ENCODE measurements at places on chromosomes 1 and 21.

- no peak for DNase-seq
Observed at GRCh38 chr21:43731891-43732711, 13.2 kb downstream of the PDXK start.

DNA sequence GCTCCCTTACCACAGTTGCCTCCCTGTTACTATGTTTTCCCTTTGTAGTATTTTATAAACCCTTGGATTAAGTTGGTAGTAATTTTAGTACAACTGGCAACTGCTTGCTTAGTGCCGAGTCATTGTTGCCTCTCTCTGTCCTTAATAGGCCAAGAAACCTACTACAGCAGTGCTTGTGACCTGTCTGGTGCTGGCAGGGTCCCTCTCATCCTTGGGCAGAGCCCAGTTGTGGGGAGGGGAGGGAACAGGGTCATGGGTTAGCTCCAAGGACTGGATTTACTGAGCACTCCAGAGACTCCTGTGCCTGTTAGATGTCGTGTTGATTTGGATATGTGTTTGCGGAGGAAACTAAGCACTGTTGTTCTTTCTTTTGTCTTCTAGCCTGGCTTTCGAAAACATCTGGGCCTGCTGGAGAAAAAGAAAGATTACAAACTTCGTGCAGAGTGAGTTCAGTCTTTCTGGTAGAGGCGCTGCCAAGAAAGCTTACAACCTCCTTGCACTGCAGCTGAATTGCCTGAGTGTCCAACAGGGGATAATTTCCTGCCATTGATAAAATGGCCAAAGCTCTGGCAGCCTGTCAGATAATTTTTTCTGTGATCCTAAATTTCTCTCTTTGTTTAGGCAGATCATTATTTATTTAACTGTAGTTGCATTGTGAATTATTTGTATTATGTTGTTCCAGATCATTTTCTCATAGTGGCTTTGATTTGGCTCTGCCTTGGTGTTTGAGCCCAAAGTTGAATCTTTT lies 3.6 kb downstream of the UTP11 start:
- DNase-seq: no peak

GRCh38 chr1:10597492-10598388 lies 123.0 kb downstream of the PEX14 start:
- DNase-seq: no peak

GRCh38 chr1:26289158-26290059 lies 9.5 kb downstream of the SH3BGRL3 start:
- DNase-seq: no peak

DNA sequence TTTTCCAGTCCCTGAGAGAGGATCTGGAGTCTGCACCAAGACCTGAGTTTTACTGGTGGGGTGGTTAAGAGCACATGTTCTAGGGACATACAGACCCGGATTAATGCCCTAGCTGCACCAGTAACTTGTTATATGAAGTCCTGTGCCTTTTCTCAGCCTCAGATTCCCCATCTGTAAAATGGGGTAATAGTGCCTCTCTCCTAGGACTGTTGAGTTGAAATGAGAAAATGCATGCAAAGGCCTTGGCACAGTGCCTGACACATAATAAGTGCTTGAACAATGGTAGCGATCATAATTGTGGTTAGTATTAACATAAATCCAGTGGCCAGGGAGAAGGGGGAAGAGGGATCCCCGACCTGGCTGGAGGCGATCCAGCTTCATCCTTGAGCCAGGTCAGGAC lies 12.3 kb downstream of the AHDC1 start:
- DNase-seq: no peak

DNA sequence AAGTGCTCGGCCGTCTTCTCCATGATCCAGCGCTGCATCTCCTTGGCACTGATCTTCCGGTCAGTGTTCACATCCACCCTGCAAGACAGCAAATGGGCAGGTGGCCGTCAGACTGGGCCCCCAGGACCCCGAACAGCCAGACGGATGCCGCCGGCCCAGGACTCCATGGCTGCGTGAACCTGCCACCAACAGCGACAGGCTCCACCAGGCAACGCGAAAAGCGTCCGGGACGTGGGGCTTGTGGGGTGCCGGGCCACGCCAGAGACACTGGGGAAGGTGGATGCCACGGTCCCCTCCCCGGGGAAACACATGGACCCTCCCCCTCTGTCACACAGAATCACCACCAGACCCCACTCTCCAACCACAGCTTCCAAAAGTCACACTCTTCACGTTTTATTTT lies 7.9 kb downstream of the SDF4 start:
- no peak for DNase-seq

GRCh38 chr1:39269791-39270342 lies 65.4 kb downstream of the MACF1 start:
- DNase-seq: no peak

- no peak for DNase-seq
Observed at GRCh38 chr1:59532102-59532501, 235.2 kb downstream of the FGGY start.

DNA sequence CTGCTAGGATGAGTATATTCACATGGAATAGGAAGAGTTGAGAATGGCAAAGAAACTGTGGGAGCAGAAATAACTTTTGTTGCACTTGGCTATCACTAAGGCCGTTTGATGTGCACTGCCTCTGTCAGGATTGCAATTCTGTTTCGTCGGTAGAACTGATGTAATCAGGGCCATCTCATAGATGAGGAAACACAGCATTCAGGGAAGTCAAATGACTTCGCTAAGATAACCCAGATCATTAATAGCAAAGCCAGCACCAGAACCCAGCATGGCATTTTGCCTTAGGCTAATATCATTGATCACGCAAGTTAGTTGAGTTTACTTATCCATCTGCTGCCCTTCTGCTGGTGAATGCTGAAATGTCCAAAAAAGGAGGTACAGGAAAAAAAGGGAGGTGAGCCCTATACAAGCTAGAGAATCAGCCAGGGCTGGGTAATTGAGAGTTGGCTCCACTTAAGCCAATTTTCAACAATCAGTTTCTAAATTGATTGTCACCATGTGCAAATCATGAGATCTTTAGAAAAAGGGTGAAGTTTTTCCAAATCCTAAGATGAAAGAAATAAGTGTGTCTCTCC lies 7.6 kb downstream of the RASSF5 start:
- no peak for DNase-seq

- DNase-seq: no peak
Observed at GRCh38 chr1:184299406-184299790, 87.4 kb upstream of the C1orf21 start.

- no peak for DNase-seq
Observed at GRCh38 chr1:227777156-227777555, 38.3 kb upstream of the PRSS38 start.

GRCh38 chr1:245786948-245787347 lies 632.2 kb downstream of the KIF26B start:
- no peak for DNase-seq

DNA sequence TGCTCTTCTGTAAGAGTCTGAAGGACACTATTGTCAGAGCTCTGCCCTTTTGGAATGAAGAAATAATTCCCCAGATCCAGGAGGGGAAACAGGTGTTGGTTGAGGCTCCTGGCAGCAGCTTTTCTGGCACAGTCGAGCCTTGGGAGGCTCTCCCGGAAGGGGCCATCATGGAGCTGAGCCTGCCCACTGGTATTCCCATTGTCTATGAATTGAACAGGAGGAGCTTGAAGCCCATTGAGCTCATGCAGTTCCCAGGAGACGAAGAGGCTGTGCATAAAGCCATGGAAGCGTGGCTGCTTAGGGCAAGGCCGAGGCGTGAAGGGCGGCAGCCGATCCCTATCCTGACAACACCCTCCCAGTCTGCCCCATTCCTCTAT lies 26.6 kb downstream of the UBE4B start:
- no peak for DNase-seq

GRCh38 chr1:182587666-182588499 lies 1.2 kb downstream of the RNASEL start:
- no peak for DNase-seq

DNA sequence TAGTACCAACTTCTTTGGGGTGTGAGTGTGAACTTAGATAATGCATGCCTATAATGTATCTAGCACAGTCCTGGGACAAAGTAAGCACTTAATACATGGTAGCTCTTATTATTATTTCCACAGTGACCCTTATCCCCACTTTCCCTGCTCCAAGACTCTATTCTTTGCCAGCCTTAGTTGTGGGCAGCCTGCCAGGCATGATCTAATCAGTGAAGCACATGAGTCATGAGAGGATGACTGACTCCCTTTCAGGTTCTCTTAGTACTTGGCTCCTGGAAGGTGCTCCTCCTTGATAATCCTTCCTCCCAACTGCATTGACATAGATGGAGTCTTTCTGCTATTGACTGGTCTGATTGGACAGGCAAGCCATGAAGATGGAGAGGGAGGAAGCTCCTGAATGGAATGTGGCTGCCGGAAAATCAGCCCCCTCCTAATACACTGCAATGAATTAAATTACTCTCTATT lies 17.4 kb upstream of the GNG12 start:
- DNase-seq: peak; percentile 71

DNA sequence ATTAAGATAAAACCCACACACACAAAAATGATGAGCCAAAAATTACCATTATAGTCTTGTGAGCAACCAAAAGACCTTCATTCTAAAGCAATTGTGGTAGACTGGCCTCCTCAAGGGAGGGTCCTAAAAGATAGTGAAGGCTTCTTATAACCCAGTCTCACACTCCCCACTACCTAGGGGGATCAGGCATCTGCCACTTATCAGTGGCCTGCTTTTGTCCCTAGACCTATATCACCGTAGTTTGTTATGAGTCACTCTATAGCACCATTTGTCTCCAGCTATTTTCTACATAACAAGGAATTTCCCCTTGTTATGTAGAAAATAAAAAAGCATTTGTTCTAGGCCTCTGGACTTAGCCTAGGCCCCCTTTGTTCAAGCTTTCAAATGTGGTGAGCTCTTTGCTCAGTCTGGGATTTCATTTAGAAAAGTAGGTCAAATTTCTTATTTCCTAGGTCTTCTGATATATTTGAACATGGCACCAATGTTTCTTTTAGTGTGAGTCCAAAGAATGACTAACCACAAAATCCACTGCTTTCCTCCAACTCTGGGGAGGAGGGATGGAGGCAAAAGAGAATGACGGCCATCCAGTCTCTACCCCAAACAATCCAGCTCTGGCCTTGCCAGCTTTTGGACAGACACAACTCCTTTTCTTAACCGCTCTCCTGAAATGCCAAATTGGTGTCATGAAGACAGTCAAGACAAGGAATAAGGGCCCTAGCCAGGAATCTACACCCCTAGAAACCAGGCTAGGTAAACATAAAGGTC lies 8.9 kb downstream of the ADAR start:
- DNase-seq: no peak

- no peak for DNase-seq
Observed at GRCh38 chr1:86718786-86719185, 14.4 kb downstream of the SH3GLB1 start.

DNA sequence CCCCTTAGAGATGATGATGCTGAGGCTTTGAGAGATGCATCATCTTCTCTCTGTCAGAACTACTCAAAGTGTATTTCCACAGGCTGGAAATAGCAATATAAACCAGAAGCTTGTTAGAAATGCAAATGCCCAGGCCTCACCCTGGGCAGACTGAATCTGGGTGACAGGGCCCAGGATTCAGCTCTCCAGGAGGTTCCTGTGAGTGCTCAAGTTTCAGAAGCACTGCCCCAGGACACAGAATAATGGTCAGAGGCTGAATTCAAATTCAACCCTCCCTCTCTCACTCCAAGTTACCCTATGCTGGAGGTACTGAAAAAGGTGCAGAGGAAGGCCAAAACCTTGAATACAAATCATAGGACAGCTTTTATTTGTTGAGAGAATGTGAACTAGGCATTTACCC lies 98.5 kb upstream of the NGF start:
- no peak for DNase-seq
